ENCODE measurements at places on chromosomes 11 and 22. TPM values are rescaled to one million over a fixed set of nuclear protein-coding genes. Genes with fewer than 3 reads are reported as not detected.

DNA sequence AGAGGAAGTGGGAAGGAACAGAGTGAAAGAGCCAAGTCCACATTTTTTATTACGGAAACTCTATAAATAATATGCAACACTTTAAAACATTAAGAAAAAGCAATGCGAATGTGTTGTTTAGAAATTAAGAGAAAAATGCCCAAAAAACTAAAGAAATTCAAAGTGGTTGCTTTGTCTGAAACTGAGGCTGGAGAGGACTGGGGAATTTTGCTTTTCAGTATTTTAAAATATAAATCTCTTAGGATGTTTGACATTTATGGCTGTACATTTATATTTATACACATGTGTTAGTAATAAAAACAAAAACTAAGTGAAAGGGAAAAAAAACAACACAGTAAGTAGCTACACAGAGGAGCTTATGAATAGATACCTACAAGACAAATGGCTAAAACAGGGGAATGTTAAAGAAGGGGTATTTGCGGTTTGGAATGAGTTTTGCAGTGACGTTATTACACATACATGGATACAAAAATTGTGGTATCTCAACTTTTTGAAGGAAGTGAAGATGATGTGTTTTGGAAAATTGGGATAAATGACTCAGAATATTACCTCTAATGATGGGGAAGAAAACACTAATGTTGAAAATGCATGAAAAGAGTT lies 97.0 kb upstream of the DRD2 start:
- no peak for DNase-seq

DNA sequence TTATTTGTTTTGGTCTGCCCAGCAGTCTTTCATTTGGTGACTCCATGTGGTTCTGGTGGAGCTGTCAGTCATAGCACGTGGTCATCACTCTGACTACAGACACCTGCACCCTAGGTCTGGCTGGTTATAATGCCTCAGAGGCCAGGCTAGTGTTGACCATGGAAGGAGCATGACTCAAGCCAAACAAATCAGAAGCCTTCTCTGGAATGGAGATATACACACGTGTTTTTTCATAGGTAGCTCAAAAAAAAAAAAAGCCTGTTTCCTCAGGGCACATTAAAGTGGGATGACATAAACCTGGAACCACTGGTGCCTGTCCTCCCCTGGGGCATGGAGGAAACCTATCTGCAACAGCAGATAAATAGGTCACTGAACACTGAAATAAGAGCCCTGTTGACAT lies 8.1 kb upstream of the PLAAT3 start:
- DNase-seq, result no peak

Gene CASP5
- polyA plus RNA-seq, result not detected

Gene VSIG10L2
- polyA plus RNA-seq, result not detected

Gene PYGM
- polyA plus RNA-seq, result 2.8 TPM

DNA sequence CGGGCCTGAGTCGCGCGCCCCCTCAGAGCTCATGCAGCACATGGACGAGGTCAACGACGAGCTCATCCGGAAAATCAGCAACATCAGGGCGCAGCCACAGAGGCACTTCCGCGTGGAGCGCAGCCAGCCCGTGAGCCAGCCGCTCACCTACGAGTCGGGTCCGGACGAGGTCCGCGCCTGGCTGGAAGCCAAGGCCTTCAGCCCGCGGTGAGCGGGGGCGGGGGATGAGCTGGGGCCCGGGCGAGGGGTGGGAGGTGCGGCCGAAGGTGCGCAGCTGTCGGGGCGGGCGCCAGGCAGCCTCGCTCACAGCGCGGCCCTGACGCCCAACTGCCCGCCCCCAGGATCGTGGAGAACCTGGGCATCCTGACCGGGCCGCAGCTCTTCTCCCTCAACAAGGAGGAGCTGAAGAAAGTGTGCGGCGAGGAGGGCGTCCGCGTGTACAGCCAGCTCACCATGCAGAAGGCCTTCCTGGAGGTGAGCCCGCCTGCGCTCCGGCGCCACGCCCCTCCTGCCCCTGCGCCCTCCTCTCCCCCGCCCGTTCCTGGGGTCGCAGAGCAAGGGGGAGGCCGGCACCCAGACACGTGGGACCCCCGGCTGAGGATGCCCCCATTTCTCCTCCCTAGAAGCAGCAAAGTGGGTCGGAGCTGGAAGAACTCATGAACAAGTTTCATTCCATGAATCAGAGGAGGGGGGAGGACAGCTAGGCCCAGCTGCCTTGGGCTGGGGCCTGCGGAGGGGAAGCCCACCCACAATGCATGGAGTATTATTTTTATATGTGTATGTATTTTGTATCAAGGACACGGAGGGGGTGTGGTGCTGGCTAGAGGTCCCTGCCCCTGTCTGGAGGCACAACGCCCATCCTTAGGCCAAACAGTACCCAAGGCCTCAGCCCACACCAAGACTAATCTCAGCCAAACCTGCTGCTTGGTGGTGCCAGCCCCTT lies 20.5 kb downstream of the EPS8L2 start:
- DNase-seq, result no peak

Gene ISX
- polyA plus RNA-seq, result not detected

Gene HDHD5
- 32.4 TPM for polyA plus RNA-seq

GRCh38 chr11:14248580-14248981 lies 110.4 kb downstream of the RRAS2 start:
- DNase-seq, result no peak

GRCh38 chr11:76617553-76618265 lies 52.8 kb downstream of the LRRC32 start:
- no peak for DNase-seq
